ENCODE measurements at places on chromosomes 7 and 10.

DNA sequence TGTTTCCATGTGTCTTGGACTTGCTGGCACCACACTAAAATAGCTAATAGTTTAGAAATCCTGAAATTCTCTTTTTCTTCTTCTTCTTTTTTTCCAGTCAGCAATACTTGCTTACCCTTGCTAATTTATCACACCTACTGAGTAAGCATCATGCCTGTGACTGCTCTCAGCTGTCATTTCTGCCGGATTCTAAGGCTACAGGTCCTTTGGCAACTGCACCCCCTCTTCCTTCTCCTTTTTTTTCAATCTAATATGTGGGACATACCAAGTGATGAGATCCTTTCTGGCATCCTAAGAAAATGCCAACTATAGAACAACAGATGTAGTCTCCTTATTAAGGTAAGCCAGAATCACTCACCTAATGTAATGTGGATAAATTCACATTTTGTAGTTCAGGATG is 444.7 kb downstream of the MAGI2 start:
- no peak for DNase-seq

GRCh38 chr10:7054915-7055314 is 355.9 kb downstream of the SFMBT2 start:
- DNase-seq, result no peak

DNA sequence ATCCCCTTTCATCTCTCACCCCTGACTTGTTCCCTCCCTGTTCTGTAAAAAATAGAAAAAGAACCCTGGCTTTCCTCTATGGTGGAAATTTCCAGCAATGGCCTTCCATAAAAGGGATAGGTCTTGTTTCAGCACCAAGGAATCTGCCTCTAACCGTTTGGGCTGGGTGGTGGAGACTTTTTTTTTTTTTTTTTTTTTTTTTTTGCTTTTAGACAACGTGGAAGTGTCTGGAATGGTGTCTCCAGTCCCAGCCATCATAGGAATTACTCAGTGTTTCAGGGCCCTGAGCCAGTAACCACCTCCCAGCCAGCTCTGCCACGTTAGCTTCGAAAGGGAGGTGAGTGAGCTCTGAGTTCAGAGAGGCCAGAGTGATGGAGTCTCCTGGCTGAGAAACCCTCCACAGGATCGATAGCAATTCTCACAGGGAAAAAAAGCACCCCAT is 97.3 kb upstream of the COL1A2 start:
- no peak for DNase-seq

DNA sequence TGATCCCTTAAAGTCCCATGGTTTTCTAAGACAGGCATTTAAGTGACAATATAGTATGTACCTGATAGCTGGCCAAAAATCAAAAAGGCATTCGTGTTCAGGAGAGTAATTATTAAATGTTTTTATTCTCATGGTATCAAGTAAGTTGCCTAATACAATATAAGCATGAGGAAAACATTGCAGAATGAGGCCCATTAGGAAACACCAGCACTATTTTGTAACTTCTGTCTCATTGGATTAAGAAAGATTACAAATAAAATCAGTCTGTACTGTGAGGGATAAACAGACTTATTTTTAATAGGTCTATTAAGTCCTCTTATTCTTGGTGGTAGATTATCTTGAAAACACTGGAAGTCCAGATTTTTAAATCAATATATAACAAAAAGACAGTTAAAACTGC is 110.1 kb downstream of the SNX13 start:
- DNase-seq, result no peak

DNA sequence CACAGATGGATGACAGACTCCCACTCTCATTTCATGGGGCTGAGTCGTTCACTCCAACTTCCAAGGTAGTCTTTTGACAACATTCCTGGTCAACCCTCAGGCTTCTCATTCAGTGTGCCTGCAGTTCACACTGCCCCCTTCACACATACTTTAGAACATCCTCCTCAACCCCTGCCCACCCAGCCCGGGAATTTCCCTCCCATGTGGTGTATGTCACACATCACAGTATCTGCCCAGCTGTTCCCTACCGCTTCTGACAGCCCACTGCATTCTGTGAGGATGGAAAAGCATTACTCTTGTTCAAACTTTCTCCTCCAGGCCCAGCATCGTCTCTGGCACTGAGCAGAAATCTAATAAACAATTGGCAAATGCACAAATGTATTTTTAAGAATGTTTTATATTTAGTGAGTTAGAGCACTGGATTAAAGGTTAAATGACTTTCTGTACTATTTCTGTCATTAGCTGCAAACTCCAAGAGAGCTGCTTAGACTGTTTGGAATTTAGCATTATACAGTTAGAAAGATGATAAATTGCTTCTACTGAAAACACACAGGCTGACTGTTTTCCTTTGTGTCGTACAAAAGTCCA is 110.4 kb downstream of the SFMBT2 start:
- DNase-seq, result no peak

GRCh38 chr7:96321031-96321657 is 754 bp downstream of the SLC25A13 start:
- peak; percentile 52 for DNase-seq

GRCh38 chr10:44863344-44864047 is 47.6 kb upstream of the TMEM72 start:
- no peak for DNase-seq

GRCh38 chr10:73586583-73586984 is 4.6 kb downstream of the USP54 start:
- DNase-seq, result no peak

DNA sequence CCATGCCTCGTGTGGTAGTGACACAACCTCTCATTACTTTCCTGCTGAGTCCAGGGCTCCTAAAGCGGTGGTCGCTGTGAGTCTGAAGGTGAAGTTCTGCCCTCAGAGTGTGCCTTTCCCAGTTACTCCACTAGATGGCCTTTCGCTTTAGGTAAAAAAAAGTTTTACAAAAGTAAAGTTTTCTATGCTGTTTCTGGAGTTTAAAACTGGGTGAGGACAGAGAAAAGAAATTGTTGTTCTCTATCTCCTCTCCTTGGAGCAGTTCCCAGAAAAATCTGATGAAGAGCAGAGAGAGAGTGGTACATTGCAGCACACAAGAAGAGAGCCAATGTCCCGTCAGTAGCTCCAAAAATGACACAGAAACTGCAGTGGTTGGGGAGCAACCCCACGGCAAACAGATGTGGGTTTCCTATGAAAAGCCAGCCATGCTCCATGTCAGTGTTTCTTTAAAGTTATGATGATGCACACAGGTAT is 257.1 kb downstream of the GLI3 start:
- DNase-seq, result no peak

Data from CD4-positive, alpha-beta T cell treated with Interleukin-4 for 1 hour (primary cell).